Esophagus squamous epithelium (tissue), 5 donors: ENCODE measurements at places on chromosomes 2 and 18.

GRCh38 chr2:241904791-241905710 is 35.5 kb downstream of the RTP5 start:
- no peak overlapping the region for H3K27ac ChIP-seq
- H3K36me3 ChIP-seq = no peaks in the 10 kb centered on the region

GRCh38 chr2:8567469-8568260 is 114.2 kb upstream of the ID2 start:
- no peaks in the 10 kb centered on the region for H3K27me3 ChIP-seq
- H3K27ac ChIP-seq = no peak overlapping the region
- no peak for DNase-seq
- H3K36me3 ChIP-seq = no peaks in the 10 kb centered on the region
- H3K4me3 ChIP-seq = no peak overlapping the region
- no peaks in the 10 kb centered on the region for H3K4me1 ChIP-seq

DNA sequence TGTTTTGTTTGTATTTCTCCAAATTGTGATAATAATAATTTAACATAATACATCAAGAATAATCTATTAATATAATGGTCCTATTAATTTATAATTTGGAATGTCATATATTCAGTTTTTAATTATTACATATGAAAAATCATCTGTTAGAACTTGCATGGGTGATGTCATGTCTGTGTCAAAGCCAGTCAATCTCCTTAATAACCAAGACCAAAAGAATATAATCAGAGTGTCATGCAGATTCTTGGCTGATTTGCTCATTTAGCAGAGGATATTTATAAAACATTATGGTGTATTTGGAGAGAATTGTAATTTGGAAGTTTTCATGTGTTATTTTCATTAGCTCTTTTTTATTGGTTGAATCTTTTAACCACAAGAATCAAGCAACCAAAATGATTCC is 96.4 kb downstream of the PIK3C3 start:
- no peaks in the 10 kb centered on the region for H3K27me3 ChIP-seq
- H3K36me3 ChIP-seq = no peaks in the 10 kb centered on the region
- H3K4me3 ChIP-seq = no peak overlapping the region
- H3K27ac ChIP-seq = no peak overlapping the region

DNA sequence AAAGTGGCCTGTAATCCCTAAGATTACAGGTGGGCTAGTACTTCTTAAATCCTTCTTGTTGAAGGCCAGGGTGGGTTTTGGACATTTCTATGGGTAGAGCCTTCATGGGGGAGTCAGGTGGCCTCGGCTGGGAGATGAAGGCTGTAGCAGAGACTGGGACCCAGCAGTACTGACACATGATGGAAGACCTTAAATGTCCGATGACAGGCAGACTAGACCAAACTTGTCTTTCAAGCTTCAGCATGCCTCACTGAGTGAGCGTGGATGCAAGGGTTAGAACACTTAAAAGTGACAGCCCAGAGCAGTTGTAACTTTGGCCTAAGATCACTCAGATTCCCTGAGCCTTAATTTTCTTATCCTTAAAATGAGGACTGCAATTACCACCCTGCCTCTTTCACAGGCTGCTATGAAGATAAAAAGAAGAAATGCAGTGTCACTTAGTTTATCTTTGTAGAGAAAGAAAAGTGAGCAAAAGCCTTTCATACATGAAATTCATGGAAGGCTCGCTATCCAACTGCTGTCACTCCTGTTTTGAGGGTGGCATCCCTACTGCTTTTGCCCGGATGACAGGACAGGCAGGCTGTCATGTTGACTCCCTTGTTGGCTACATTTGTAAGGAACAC is 19.5 kb downstream of the PLEK start:
- H3K4me3 ChIP-seq = no peak overlapping the region
- no peak for DNase-seq
- no peak overlapping the region for H3K27ac ChIP-seq
- H3K36me3 ChIP-seq = no peaks in the 10 kb centered on the region
- no peaks in the 10 kb centered on the region for H3K27me3 ChIP-seq
- peaks cover 22% of the 10 kb centered on the region for H3K4me1 ChIP-seq

DNA sequence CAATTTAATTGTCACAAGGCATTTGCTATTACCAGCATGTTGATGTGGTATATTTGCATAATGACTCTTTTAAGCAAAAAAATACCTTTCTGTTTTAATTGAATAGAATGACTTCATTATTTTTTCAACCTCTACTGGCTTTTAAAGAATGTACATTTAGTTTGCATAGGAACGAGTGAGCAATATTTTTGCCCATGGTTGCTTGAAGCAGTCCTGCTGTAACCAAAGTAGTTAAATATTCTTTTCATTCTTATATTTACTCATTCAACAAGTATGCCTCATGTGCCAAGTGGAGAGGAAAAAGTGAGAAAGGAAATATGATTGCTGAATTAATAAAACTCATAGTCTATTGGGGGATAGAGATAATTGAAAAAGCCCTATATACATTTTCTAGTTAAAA is 184.7 kb downstream of the DSEL start:
- no peaks in the 10 kb centered on the region for H3K27me3 ChIP-seq
- H3K36me3 ChIP-seq = no peaks in the 10 kb centered on the region
- no peak overlapping the region for H3K27ac ChIP-seq
- H3K4me1 ChIP-seq = no peaks in the 10 kb centered on the region
- H3K4me3 ChIP-seq = no peak overlapping the region

DNA sequence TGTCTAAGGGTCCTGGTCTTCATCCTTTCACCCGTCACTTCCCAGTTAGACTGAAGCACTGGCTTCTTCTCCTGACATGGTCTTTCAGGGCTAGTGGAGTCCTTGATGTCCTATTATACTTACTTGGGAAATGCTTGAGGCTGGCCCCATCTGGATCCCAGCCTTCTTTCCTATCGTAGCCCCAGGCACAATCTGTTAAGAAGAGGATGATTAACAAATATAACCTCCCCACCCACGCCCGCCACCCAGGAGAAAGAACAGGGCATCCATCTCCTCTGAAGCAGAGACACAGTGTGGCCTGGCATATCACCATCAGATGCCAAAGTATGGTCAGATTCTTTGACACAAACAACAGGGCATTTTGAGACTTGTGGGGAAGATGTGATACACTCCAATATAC is 530.1 kb downstream of the SOX11 start:
- no peaks in the 10 kb centered on the region for H3K36me3 ChIP-seq
- no peak overlapping the region for H3K4me3 ChIP-seq
- no peaks in the 10 kb centered on the region for H3K4me1 ChIP-seq
- no peak overlapping the region for H3K27ac ChIP-seq

- no peak overlapping the region for H3K27ac ChIP-seq
- peaks cover 4% of the 10 kb centered on the region for H3K36me3 ChIP-seq
- no peaks in the 10 kb centered on the region for H3K4me1 ChIP-seq
- DNase-seq = no peak
- no peak overlapping the region for H3K4me3 ChIP-seq
These were observed 149.3 kb downstream of the EHBP1 start for GRCh38 chr2:62854600-62855514.

GRCh38 chr2:170339322-170339721 is 161.4 kb downstream of the MYO3B start:
- H3K27ac ChIP-seq = no peak overlapping the region
- H3K27me3 ChIP-seq = no peaks in the 10 kb centered on the region
- H3K4me1 ChIP-seq = no peaks in the 10 kb centered on the region
- no peak for DNase-seq

GRCh38 chr2:150587547-150588505 is 100.4 kb upstream of the RND3 start:
- no peak for DNase-seq
- no peak overlapping the region for H3K4me3 ChIP-seq
- no peaks in the 10 kb centered on the region for H3K4me1 ChIP-seq
- H3K36me3 ChIP-seq = no peaks in the 10 kb centered on the region
- H3K27ac ChIP-seq = no peak overlapping the region

DNA sequence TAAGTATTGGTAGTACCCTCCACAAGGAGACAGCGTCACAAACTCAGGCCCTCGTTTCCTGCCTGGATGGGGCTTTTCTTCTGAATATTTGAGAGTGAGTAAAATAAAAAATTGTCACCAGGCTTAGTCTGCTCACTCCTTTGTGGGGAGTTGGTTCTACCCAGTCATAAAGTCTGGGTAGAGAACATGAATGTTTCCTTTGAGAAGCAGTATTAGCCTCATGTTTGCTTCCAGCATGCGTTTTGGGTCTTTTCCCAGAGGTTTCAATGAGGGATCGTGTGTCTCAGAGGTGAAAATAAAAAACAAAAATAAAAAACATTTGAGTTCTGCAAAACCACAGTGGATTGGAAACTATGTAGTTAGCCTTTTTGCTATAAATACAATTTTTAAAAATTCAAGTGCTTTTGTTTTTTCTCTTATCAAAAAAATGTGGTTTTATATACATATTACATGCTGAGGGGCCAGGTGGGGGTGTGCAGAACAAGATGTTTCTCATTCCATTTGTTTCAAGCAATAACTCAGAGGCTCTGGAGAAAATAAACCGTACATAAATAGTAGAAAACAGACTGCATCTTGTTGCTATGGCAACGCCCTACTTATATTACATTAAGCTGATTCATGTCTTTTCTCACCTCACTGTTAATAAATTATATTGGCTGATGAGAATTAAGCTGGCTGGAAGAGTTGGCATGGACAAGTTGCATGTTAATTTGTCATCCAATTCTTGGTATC is 225.4 kb upstream of the FBXO11 start:
- H3K27me3 ChIP-seq = no peaks in the 10 kb centered on the region
- no peaks in the 10 kb centered on the region for H3K36me3 ChIP-seq
- DNase-seq = no peak
- no peak overlapping the region for H3K4me3 ChIP-seq
- H3K27ac ChIP-seq = no peak overlapping the region
- no peaks in the 10 kb centered on the region for H3K4me1 ChIP-seq

DNA sequence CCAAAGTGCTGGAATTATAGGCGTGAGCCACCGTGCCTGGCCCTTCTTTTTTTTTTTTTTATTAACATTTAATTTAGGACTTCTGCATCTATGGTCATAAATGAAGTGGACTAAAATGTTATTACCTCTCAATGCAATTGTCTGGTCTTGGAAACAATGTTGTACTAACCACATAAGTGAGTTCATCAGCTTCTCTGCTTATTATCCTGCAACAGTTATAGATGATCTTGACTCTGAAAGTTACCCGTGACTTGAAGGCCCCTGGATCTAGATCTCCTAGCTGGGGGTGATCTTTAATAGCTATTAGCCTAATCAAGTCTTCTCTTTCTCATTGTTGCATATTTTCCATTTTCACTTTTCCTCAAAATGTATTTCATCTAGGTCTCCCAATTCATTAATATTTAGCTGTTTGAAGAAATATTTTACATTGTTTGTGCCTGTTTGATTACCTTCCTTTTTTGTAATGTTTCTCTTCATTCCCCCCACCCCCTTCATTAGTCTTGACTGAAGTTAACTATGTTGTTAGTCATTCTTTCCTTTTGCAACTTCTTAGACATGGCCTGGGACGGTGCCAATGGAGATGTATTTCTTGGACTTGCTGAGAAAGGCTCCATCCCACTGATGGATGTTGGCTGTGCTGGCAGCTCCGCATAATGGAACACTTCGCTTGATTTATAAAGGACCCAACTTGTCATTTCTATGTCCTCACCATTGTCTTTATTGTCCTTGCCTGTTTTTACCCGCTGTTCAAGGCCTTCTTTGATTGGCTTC is 141.6 kb upstream of the RIOK3 start:
- peak overlapping the region; percentile 50 for H3K27ac ChIP-seq
- H3K27me3 ChIP-seq = no peaks in the 10 kb centered on the region
- H3K36me3 ChIP-seq = no peaks in the 10 kb centered on the region
- peak; percentile 9 for DNase-seq
- no peak overlapping the region for H3K4me3 ChIP-seq

DNA sequence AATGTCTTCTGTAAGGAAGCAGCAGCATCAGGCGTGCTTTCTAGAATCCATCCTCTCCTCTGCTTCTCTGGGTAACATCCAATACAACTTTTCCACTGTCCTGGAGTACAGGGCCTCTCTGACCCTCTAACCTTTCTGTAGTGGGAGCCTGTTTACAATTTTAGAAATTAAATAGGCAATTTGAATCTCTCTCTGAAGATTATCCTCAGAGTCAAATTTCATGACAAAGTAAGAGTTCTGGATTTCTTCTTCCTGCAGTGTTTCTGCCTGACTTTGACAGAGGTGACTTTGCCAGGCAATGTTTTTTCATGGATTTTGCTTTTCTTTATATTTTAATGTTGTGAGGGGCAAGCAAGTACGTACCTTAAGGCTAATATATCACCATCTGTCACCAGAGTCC is 558.4 kb downstream of the PARD3B start:
- H3K27ac ChIP-seq = no peak overlapping the region
- no peak for DNase-seq
- no peaks in the 10 kb centered on the region for H3K27me3 ChIP-seq
- H3K4me1 ChIP-seq = no peaks in the 10 kb centered on the region
- H3K36me3 ChIP-seq = no peaks in the 10 kb centered on the region
- H3K4me3 ChIP-seq = no peak overlapping the region

- DNase-seq = no peak
- H3K27ac ChIP-seq = no peak overlapping the region
- no peaks in the 10 kb centered on the region for H3K36me3 ChIP-seq
- no peak overlapping the region for H3K4me3 ChIP-seq
These were observed 833.0 kb downstream of the SLC4A3 start for GRCh38 chr2:220460257-220460985.

DNA sequence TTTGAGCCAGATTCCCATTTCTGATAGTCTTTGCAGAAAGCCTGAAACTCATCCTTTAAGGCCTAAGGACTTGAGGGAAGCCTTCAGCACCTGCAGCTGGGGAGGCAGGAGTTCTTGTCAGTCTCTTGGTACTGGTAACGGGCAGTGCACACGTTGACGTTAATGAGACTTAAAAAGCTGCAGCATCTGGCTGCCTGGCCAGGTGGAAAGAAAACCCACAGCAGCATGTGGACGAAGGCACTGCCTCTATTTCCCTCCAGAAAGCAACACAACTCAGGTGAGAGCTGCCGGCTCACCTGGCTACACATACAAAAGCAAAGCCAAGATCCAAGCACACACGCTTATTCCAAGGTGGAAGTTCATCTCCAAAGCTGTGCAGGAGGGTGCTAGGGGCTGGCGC is 178.8 kb downstream of the ANAPC1 start:
- H3K36me3 ChIP-seq = no peaks in the 10 kb centered on the region
- H3K27me3 ChIP-seq = no peaks in the 10 kb centered on the region
- H3K27ac ChIP-seq = peak overlapping the region; percentile 86
- no peak for DNase-seq

GRCh38 chr2:12284487-12284886 is 432.2 kb upstream of the TRIB2 start:
- H3K27me3 ChIP-seq = no peaks in the 10 kb centered on the region
- no peak overlapping the region for H3K27ac ChIP-seq
- no peak for DNase-seq
- H3K4me1 ChIP-seq = peaks cover 20% of the 10 kb centered on the region
- no peaks in the 10 kb centered on the region for H3K36me3 ChIP-seq

DNA sequence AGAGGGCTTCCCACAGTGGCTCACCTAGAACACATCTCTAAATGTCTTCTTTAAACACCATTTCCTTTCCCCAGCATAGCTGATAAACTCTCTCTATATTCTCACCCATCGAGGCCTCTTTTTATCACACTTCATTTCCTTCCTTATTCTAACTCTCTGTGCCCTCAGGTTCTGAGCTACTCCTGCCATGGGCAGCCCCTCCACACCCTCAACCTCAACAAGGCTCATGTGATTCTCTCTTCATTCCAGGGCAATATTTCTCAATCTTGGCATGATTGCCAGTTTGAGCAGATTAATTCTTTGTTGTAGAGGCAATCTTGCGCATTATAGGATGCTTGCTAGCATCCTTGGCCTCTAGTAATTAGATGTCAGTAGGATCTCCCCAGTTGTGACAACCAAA is 999.1 kb downstream of the TSN start:
- no peaks in the 10 kb centered on the region for H3K36me3 ChIP-seq
- H3K4me1 ChIP-seq = no peaks in the 10 kb centered on the region
- DNase-seq = no peak
- no peaks in the 10 kb centered on the region for H3K27me3 ChIP-seq

GRCh38 chr2:223937535-223937934 is 7.6 kb downstream of the WDFY1 start:
- no peaks in the 10 kb centered on the region for H3K36me3 ChIP-seq
- H3K4me3 ChIP-seq = no peak overlapping the region
- peaks cover 36% of the 10 kb centered on the region for H3K4me1 ChIP-seq
- H3K27me3 ChIP-seq = no peaks in the 10 kb centered on the region
